ENCODE measurements at places on chromosomes 6 and 20.
A peak's percentile ranks its signal among the peaks of the same experiment; 100 is the strongest.

DNA sequence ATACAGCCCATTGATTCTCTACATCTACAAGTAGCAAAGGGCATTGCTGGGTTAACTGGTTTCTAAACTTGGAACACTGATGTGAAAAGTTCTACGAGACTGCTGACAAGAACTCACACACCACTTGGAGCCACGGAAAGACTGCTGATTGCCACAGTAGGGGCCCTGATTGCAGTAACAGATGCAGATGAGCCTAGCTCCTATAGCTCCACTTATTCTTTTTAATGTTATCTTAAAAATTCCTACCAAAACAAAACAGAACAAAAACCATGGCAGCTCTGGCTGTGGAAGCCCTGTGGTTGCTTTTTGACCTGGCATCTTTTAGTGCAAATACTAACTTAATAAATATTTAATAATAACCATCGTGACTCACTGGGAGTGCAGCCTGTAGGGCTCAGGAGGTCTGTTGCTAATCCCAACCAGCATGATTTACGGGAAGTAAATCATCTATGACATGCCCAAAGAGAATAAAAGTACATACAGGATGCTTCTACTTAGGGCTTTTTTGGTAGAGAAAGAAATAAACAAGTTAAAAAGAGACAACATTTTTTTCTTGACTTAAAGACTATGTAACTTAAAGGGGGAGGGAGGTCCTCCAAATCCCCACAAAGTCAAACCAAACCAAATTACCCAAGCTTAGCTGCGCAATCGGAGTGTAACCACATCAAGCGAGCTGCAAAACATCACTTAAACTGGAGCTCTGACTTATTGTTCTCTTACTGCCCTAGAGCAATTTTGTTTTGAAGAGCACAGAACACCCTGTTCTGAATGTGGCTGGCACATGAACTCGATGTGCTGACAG lies 87.2 kb downstream of the FKBP5 start:
- peak; percentile 31 for DNase-seq

- DNase-seq: no peak
These were observed 72.2 kb downstream of the RIN2 start for GRCh38 chr20:19830211-19830785.

DNA sequence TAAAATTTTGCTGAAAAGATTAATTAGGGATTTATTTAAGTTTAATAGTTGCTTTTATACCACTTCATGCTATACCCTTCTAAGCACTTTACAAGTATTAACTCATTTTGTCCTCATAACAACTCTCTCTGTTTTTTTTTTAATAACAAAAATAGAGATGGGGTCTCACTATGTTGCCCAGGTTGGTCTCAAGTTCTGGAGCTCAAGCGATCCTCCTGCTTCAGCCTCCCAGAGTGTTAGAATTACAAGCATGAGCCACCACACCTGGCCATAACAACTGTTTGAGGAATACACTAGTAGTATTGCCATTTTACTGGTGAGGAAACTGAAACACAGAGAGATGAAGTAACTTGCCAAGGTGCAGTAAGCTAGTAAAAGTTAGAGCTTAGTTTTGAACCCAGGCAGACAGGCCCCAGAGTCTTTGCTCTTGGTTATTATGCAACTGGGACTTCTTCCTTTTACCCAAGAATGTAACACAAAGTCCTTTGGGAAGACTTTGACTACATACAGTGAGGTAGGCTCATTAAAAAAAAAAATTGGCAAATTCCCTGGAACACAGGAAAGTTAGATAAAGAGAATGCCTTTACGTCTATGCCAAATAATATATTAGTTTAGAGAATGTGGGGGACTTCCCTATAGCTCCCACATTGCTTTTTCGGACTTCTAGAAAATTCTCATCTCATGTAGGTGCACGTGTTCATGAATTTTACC lies 11.4 kb downstream of the ANKS1A start:
- DNase-seq: no peak

DNA sequence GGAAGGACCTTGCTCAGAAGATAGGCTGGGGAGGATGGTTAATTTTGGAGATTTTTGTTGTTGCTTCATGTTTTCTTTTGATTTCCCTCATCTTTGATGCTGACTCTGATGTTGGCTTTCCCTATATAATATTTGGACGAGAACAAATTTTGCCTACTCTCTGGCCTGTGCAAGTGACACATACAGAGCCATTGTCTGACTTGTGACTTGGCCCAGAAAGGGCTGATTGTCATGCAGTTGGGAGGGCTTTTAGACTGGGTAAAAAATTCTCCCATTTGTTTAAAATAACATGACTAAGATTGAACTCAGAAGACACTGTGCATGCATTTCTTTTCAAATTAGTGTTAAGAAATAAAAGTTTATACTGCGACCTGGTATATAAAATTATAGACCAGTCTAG lies 98.6 kb upstream of the SUPT3H start:
- DNase-seq: no peak

GRCh38 chr20:35630636-35631035 lies 15.0 kb downstream of the SPAG4 start:
- no peak for DNase-seq

- DNase-seq: no peak
These were observed 576.6 kb upstream of the FLRT3 start for GRCh38 chr20:14913896-14914620.
